Activated gamma-delta T cell (primary cell): ENCODE measurements at places on chromosomes 11 and 22.

GRCh38 chr11:57230316-57230715 lies 6.7 kb downstream of the APLNR start:
- DNase-seq, result no peak

DNA sequence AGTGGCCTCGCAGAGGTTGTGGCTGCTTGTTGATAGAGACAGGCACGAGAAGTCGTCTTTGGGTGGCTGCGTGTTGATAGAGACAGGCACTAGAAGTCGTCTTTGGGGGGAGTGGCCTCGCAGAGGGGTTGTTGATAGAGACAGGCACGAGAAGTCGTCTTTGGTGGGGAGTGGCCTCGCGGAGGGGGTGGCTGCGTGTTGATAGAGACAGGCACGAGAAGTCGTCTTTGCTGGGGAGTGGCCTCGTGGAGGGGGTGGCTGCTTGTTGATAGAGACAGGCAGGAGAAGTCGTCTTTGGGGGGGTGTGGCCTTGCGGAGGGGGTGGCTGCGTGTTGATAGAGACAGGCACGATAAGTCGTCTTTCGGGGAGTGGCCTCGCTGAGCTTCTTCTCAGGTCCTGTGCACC lies 328.8 kb downstream of the TBC1D22A start:
- no peak for DNase-seq

DNA sequence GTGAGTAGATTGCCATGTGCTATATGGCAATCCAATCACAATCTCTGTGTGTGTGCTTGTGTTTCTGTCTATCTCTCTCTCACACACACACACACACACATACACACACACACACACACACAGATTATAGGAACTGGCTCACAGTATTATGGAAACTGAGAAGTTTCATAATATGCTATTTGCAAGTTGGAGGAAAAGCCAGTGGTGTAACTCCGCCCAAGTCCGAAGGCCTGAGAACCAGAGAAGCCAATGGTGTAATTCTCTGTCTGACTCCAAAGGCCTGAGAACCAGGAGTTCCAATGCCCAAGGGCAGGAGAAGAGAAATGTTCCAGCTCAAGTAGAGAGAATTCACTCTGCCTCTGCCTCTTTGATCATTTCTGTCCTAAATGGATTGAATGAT lies 37.2 kb downstream of the GLYATL2 start:
- DNase-seq, result no peak

- DNase-seq, result no peak
Observed at GRCh38 chr22:23754980-23755636, 883 bp upstream of the VPREB3 start.

GRCh38 chr11:113587308-113587739 lies 112.1 kb upstream of the DRD2 start:
- DNase-seq, result no peak

GRCh38 chr11:73249853-73250783 lies 22.0 kb upstream of the P2RY6 start:
- no peak for DNase-seq
